ENCODE measurements at places on chromosomes 11 and 22. TPM values are rescaled to one million over a fixed set of nuclear protein-coding genes. Genes with fewer than 3 reads are reported as not detected.
A peak's percentile ranks its signal among the peaks of the same experiment; 100 is the strongest.

- no peak for DNase-seq
Observed at GRCh38 chr11:128422576-128423370, 164.6 kb downstream of the ETS1 start.

DNA sequence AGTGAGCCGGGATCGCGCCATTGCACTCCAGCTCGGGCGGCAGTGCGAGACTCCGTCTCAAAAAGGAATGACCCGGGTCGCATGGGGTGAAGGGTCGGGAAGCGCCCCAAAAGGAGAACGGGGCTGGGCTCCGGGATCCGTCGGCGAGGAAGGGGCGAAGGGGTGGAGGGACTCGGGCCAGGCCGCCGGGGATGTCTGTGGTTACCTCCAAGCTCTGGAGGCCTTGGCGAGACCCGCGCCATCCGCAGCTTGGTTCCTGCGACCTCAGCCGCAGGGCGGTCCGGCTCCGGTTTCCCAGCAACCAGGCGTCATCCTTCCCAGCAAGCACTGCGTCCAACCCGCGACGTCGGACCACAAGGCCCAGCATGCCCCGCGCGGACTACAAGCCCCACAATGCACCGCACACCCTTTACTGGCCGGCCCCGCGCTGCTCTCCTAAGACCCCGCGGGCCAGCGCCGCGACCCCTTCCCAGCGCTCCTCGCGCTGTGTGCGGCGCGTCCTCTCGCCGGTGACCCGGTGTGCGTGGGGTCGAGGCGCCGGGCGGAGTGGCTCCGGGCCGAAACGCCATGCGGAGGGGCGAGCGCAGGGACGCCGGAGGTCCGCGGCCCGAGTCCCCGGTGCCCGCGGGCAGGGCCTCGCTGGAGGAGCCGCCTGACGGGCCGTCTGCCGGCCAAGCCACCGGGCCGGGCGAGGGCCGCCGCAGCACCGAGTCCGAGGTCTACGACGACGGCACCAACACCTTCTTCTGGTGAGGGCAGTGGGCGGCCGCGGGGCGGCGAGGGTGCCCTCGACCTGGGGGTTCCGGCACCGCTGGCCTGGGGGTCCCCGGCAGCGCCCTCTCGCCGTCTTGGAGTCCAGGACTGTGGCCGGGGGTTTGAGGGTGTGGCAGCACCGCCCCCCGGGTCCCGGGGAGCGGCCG, at the start of gene PTDSS2:
Gene PTDSS2, plus strand, starts transcription at position 391 of the 920 bp plus-strand sequence. Its CDS starts 177 bp downstream, at position 568.
- peak; percentile 95 for DNase-seq

GRCh38 chr11:75548595-75549272, 13.3 kb upstream of the SERPINH1 start:
- DNase-seq, result no peak

OR2D2 gene
- total RNA-seq, result 0.31 TPM

- peak; percentile 71 for DNase-seq
Observed at GRCh38 chr22:37198258-37199102, 10.4 kb upstream of the C1QTNF6 start.

- DNase-seq, result no peak
Observed at GRCh38 chr11:76624500-76625379, 45.8 kb downstream of the LRRC32 start.

GRCh38 chr11:77206264-77207018, 78.4 kb downstream of the MYO7A start:
- DNase-seq, result no peak

GRCh38 chr11:77592727-77593126, 3.0 kb downstream of the AQP11 start:
- DNase-seq, result no peak

GRCh38 chr11:28133146-28133545, 25.0 kb downstream of the METTL15 start:
- DNase-seq, result no peak

DNA sequence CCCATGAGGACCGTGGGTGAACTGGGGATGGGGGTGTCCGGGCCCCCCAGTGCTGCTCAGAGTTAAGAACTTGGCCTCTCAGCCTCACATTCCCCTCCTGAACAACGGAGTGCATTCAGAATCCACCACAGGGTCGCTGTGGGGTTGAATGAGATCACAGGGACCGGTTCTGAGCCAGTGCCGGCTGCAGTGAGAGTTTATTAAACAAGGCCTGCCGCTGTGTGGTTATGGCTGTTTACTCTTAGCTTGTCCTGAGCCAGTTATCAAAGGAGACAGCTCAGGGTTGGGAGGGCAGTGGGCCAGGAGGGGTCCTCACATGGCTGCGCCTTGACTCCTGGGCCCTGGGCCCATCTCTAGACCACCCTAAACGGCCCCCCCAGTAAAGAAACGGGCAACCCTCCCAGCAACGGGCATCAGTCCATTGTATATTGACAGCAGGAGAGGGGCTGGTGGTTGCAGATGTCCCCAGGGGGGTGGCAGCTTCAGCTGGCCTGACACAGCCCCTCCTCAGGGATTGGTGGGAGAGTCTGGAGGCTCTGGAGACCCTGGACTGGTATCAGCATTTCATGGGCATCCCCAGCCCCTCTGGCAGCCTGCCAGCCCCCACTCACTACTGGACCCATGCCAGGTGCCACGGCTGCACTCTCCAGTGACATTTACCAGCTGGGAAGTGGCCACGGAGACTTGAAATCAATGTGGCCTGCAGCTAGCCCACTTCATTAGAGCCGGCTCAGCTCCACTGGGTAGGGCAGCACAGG, 15.1 kb upstream of the CABP7 start:
- no peak for DNase-seq

LRRC4C gene
- not detected for total RNA-seq

DNA sequence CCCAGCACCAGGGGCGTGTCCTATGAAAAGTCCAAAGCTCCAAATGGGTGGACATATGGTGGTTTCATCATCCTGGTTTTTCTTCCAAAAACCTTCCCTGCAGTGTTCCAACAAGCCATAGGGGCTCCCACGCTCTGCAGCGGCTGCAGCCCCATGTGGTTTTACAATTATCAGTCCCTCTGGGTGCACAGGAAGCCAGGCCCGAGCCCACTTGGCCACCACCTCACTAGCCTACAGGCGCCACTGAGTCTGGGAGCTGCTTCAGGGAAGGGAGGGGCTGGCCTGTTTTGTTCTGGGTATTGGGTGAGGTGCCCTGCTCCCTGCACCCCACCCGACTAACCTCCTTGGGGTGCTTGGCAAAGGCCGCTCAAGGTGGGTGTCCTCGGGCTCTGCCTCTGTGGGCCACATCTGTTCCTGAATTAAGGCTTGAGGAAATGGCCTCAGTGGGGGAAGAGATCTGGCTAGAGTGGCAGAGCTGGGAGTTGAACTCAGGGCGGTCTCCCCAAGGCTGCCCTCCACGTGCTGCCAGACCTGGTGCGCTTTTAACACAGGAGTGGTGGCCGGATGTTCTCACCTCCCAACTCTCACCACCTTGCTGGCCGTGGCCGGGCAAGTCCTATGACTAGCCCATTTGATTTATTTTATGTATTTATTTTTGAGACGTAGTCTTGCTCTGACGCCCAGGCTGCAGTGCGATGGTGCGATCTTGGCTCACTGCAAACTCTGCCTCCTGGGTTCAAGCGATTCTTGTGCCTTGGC, 5.3 kb upstream of the CDC42BPG start:
- DNase-seq, result no peak

- no peak for DNase-seq
Observed at GRCh38 chr11:15774388-15774939, 581.9 kb downstream of the SOX6 start.

DNA sequence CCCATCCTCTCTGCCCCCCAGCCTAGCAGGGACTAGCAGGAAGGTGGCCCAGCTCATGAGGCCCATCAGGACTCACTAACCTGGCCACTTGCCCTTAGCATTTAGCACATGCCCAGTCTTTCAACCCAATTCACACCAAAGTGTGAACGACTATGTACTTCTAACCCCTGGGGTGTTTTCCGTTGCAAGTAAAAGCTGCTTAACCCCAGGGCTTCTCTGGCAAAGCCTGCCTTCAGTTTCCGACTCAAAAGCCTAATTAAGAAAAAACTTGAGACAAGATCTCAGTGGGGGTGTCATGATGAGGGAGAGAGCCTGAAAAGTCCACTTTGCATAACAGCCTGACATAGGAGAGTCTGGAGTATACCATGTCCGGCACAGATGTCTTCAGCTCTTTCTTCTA, 347.8 kb downstream of the MN1 start:
- DNase-seq, result no peak

- no peak for DNase-seq
Observed at GRCh38 chr11:74377689-74378088, 20.5 kb downstream of the PGM2L1 start.

SLC22A25 gene
- total RNA-seq, result not detected

GRCh38 chr22:31945971-31946680, 1.8 kb downstream of the YWHAH start:
- peak; percentile 27 for DNase-seq

HTR3B gene
- total RNA-seq, result not detected

DNA sequence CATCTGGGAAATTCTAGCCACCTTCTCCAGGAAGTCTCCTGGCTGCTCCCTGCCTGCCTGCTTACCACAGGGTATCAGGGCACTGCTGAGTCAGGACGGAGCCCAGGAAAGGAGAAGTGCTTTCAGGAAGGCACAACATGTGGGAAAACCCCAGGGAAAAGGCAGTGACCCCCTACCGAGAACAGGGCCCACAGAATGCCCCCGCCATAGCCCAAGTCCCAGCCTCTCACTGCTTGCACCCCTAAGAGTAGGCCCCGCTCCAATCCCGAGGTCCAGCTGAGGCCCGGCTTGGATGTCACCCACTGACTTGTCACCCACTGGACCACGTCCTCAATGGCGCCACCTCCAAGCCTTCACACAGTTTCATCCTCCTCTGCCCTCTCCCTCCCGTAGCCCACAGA, 34.1 kb downstream of the ARAP1 start:
- no peak for DNase-seq

DNA sequence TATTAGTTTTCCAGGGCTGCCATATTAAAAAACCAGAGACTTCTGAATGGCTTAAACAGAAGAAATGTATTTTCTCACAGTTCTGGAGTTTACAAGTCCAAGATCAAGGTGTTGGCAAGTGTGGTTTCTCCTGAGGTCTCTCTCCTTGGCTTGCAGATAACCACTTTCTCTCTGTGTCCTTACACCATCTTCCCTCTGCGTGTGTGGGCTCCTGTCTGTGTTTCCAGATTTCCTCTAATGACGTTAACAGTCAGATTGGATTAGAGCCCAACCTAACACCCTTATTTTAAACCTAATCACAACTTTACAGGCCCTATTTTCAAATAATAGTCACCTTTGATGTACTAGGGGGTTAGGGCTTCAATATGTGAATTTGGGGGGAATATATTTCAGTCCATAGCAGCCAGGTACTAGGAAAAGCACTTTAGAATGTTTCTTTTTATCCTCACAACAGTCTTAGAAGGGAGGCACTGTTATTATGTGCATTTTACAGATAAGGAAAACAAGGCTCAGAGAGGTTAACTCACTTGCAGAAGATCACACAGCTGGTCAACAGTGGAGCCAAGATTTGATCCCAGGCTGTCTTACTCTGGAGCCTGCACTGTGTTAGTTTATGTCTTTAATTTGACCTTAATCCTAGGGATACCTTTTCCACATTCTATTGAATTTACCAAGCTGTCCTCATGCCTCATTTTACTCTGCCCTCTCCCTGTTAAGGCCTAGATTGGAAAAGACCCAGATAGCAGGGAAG, 116.4 kb upstream of the CRYBB3 start:
- no peak for DNase-seq

GGT1 gene
- total RNA-seq, result 1.8 TPM

All from endothelial cell of umbilical vein (primary cell).